ENCODE measurements at places on chromosomes 1 and 21.

DNA sequence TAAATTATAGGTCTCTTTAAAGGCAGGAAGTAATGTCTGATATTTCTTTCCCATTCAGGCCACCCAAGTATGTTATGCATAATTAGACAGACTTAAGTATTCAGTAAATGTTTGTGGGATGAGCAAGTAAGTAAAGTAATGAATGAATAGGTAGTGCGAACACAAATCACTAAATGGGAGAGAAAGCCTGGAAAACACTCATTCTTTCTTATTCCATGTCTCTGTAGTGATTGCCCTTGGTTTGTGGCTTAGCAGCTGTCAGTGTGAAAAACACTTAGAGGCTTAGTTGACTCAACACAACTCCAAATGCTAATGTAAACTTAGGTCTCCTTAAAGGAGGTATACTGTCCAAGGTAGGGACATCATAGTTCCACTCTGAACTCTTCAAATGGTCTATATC is 182.5 kb downstream of the ZC3H11B start:
- DNase-seq, result no peak

- no peak for DNase-seq
Observed at GRCh38 chr21:46189959-46190490, 5.8 kb upstream of the SPATC1L start.

- DNase-seq, result no peak
Observed at GRCh38 chr1:109530457-109531087, 9.1 kb upstream of the GPR61 start.

- no peak for DNase-seq
Observed at GRCh38 chr1:172600615-172601014, 58.3 kb upstream of the FASLG start.

DNA sequence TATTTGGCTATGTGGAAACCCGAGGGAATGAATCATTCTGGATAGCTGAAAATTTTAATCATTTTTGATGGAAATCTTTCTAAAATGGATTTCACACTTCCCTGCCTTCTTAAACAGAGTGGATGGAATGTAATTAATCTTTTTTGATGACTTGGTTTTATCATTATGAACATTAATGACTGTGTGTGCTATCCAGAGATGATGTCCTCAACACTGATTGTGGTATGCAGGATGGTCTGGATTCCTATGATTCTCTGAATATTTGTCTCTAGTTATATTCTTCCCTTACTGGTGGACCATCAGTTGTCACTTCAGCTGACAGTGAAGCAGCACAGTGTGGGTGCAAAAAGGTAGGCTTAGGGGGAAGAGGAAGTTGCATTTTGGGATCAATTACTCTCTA is 513.5 kb downstream of the LMO4 start:
- no peak for DNase-seq

DNA sequence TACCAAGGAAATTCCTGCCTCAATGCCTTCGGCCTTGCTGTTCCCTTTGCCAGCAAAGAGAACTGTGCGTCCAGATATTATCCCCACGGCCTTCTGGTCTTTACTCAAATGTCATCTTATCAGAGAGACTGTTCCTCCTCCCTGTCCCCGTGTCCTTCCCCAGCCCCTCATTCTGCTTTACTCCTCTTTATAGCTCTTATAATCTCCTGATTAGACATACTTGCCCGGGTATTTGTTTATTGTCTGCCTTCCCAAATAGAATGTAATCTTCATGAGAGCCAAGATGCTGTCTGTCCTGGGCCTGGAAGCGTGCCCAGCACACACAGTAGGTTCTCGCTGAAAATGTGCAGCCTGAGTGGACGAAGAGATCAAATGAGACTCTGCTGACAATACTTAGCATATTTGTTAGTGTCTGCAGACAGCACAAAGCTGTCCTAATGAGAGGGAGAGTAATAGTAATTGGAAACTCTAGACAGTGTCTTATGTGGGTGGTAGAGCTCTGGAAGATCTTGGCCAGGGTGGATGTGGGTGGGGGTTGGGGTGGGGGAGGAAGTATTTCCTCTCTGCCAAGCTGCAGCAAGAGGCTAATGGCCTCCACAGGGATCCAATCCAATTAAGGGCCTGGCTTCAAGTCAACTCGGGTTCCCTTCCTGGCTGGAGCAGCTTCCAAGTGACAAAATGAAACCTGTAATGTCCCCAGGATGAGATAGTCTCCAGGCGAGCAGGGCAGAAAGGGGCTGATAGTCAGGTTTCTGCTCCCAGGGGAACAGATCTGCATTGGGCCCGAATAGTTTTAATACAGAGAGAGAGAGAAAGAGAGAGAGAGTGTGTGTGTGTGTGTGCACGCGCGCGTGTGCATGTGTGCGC is 9.5 kb upstream of the CLIC4 start:
- no peak for DNase-seq

- DNase-seq, result no peak
Observed at GRCh38 chr1:75338616-75339483, 204.7 kb downstream of the LHX8 start.

DNA sequence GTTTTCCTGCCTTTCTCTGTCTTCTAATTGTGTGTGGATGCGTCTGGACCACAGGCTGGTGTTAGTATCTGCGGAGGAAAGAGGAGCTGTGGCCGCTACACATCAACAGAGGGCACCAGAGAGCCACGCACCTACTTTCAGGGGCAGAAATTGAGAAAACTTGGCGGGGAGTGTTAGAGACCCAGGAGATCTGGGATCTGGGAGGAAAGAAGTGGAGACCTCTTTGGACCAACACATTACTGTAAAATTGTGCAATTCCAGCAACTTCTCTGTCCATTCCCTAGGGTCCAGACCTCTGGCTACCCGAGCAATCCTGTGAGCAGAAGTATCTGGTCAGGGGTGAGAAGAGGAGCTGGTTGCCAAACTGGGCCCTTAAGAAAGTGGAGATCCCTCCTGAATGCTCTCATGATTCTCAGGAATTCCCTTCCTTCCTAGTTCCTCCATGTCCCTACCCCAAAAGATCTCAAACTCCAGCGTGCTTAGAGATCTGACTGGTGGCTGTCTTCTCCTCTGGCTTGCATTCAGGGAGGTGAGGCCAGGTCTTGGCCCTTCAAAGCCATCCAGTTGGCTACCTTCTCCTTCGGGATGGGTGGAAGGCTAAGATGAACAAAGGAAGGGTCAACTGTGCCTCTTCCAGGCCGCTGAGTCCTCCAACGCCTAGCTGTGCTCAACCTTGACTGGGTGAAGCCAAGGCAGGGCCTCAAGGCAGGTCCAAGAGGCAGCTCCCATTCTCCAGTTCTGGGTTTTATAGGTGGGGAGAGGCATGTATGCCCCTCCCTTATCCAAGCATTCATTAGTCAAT is 1.2 kb upstream of the KIRREL1 start:
- peak; percentile 47 for DNase-seq

DNA sequence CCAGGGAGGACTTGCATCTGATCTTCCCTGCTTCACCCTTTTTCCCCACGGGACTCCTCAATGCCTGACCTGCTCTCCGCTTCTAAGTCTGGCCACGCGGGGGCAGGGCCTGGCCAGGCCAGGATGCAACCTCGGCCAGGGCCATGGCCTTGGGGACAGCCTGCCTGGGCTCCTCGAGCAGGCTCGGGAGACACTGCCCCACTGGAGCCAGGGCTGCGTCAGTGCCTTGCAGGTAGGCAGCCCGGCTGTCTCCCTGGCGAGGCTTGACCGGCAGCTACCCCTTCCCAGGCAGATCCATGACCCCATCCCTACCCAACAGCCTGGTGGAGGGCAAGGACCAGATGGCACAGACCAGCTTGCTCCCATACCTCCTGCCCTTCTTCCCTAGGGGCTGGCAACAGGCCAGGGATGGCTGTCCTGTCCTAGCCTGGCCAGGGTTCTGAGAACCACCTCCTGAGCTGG is 2.7 kb upstream of the PRDM16 start:
- DNase-seq, result no peak

GRCh38 chr1:3681898-3682806 is 29.8 kb downstream of the TP73 start:
- no peak for DNase-seq

- DNase-seq, result no peak
Observed at GRCh38 chr1:16614361-16615252, 1.2 kb upstream of the NBPF1 start.

DNA sequence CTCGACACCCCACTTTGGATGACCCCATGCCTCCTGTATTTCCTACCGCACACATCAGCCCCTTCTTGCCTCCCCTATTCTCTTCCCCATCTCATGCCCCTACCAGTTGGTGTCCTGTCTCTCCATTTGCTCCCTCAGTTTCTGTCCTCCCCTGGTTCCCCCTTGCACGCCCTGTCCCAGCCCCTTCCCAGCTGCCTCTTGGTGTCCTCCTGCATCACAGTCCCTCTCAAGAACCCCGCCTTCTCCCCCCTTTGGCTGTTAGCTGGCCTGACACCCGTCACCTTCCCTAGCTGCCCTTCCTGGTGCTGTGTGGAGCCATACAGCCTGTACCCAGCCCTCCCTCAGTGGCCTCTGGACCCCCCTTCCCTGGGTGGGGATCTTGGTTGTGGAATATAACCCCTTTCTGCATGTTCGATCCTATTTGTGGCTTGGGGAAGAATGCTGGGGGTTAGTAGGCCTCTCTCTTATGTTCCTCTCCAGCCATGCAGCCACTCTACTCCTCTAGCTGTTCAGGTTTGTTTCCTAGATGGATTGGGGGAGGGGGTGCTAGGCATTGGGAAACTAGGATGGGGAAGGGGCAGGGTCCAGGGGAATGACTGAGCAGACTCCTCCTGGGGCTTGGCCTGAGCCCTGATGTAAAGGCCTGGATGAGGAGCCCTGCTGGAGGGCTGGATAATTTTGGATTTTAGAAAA is 41.4 kb upstream of the NFASC start:
- DNase-seq, result no peak

GRCh38 chr1:77031106-77031662 is 163.9 kb downstream of the ST6GALNAC5 start:
- no peak for DNase-seq

DNA sequence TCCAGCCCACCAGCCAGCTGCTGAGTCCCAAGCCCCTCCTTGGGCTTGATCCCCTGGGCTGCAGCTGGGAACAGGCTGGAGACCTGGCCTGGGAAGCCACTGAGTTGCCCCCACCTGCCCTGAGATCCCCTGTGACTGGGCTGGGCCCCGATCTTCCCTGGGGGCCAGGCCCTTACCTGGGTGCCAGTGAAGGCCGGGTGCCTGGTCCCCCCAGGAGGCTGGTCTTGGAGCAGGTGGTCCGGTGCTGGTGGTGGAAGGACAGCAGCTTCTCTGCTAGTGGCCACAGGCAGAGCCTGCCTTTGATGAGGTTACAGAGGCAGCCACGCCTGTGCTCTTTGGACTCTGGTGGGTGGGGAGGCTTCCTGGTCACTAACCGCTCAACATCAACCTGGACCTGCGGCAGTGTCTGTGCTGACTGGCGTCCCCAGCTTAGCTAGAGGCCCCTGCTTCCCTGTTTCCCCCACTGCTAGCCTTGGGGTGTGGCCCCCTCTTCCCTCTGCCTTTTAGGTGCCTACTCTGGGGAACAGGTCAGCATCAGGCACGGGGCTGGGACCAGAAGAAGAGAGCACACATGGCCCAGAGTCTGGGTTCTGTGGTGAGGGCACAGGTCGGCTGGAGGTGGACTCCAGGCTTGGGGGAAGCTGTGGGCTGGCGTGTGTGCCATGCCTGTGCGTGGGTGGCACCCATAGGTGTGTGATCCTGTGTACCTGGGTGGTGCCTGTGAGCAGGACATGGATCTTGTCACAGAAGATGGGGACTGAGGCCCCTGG is at the start of gene EPS8L3:
TSS of gene EPS8L3 (minus strand) at position 278 of the 770 bp plus-strand sequence. CDS start 2,174 bp downstream, outside the sequence.
- DNase-seq, result no peak

DNA sequence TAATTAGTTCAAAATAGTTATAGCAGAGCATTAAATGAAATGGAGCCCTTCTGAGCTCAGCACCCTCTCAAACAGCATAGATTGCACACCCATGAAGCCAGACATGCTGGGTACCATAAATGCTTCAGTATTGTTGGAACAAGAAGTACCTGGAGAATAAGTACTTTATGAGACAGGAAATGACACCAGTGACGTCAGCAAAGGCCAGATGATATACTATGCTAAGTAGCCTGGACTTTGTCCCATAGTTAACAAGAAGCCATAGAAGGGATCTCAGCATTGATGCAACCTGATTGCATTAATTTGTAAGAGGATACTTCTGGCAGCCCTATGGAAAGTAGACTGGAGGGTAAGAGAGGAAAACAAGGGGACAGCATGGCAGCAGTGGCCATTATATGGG is 16.3 kb upstream of the GADD45A start:
- DNase-seq, result no peak

DNA sequence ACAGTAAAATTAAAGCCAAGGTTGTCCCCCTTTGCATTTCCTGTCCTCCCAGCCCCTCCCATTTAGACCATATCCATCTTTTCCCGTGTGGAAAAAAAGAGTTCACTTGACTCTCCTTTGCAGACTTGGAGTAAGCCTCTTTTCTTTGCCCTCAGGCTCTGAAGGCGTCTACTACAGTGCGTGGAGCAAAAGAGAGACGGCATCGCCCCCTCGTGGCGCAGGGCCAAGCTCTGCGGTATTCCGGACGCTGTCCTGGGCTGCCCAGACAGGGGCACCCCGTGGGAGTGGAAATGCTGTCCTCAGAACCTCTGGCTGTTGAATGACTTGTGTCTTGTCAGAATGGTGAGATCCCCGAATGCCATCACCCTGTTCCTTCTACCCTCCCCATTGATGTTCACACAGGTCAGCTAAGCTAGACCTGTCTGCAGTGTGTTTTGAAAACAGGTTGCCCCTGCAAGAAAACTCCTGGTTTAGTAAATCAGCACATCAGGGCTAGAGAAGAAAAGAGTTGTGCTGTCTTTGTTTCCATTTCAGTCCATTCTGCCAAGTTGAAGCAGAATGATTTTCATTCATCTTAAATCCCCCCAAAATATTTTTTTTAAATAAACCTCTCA is 12.3 kb upstream of the GJA8 start:
- DNase-seq, result peak; percentile 67

- no peak for DNase-seq
Observed at GRCh38 chr1:218376722-218377121, 31.6 kb downstream of the TGFB2 start.

DNA sequence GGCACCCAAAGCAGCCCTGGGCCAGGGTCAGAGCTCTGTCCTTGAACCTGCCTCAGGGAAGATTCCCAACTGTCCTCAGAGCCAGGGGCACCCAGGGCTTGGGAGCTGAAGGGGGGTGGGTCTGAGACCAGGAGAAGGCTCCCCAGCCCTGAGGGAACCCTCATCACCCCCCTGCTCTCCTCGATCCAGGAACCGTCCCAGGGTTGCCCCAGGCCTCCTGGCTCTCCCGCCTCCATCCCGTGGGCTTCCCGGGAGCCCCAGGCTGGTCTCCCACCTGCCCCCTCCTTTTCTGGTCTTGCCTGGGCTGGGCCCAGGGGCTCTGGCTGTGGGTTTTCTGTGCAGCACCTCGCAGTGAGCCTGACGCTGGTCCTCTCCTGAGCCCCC is 6.7 kb upstream of the SAMD11 start:
- no peak for DNase-seq

DNA sequence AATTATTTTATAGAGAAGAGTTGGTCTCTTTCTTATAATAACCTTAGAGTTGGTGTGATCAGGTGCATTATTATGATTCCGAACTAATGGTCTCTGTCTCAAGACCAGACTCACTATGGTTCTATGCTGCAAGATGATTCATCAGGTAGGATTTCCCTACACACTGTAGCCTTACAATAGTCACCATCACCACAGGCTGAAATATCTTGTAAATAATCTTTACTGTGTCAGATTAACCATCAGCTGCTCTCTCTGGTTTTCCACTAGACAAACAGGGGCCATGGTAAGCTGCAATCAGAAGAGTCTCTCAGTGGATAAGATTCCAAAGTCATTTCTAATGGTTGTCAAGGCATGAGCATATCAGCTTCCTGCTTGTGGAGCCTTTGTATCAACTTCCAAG is 4.4 kb upstream of the GBP4 start:
- DNase-seq, result no peak

GRCh38 chr1:110438893-110439292 is 12.1 kb upstream of the PROK1 start:
- DNase-seq, result no peak
